ENCODE measurements at places on chromosomes 16 and 17.

DNA sequence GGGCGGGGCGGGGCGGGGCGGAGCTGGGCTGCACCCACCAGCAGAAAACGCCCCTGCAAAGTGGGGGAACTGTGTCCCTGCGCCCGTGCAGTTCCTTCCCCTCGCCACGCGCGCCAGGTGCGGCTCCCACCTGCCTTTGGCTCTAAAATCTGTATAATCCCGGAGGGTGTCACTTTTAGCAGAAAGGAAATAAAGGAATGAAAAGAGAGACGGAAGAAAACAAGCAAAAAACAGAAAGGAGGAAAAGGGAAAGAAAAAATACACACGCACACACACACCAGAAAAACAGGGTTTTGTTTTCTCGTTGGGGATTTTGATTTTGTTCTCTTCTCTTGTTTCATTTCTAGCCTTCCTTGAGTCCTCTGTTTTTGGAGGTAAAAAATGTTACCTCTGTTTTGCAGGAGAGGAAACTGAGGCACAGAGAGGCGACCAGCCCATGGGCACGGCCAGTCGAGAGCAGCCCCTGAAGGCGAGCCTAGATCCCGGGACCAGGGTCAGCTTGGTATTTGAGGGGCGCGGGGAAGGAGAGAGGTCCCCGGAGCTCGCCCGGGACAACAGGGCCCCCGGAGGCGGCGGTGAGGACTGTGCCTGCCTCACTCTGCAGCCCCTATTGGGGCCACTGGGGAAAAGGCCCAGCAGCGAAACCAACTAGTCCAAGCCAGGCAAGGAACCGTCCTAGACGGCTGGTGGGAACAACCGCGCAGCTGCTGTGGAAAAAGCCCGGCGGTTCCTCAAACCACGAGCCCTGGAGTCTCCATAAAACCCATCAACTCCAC is 594 bp upstream of the CARHSP1 start:
- peaks cover 36% of the 10 kb centered on the region for H3K4me1 ChIP-seq
- peak overlapping the region; percentile 96 for H3K27ac ChIP-seq
- DNase-seq = no peak
- H3K36me3 ChIP-seq = no peaks in the 10 kb centered on the region

DNA sequence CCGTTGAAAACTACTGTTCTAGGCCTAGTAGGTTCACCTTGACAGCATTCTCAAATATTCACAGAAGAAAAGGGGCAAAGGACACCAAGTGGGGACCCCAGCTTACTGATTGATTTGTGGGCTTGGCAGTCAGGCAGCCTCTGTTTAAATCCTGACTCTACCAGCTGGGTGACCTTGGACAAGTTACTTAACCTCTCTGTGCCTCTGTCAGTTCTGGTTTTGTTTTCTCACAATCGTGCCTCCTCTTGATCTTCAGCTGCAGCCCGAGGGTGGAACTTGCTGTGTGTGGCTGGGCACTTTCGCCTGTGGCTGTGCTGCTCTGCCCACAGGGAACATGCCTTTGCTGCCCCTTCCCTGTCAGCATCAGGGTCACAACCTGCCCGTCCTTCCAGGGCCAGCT is 17.8 kb downstream of the RAP1GAP2 start:
- DNase-seq = no peak
- H3K27me3 ChIP-seq = no peaks in the 10 kb centered on the region
- no peaks in the 10 kb centered on the region for H3K36me3 ChIP-seq
- H3K4me1 ChIP-seq = peaks cover 5% of the 10 kb centered on the region
- no peak overlapping the region for H3K4me3 ChIP-seq

DNA sequence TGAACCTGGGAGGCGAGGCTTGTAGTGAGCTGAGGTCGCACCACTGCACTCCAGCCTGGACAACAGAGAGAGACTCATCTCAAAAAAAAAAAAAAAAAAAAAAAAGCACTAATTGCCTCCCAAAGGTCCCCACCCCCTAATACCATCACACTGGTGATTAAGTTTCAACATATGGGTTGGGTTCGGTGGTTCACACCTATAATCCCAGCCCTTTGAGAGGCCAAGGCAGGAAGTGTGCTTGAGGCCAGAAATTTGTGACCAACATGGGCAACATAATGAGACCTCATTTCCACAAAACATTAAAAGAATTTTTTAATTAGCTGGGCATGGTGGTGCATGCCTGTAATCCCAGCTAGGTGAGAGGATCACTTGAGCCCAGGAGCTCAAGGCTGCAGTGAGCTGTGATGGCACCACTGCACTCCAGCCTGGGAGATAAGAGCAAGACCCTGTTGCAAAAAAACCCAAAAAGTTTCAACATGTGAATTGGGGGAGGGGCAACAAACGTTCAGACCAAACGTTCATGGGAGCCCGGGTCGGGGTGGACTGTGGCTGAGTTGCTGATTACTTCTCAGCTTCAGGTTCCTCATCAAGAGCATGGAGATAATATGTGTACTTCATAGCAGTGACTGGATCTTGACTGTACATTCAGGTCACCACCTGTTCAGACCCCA is 62.1 kb upstream of the NOL11 start:
- H3K27me3 ChIP-seq = no peaks in the 10 kb centered on the region
- no peaks in the 10 kb centered on the region for H3K36me3 ChIP-seq

GRCh38 chr17:55931446-55931845 is 180.6 kb downstream of the PCTP start:
- H3K4me1 ChIP-seq = no peaks in the 10 kb centered on the region
- no peak for DNase-seq
- H3K27me3 ChIP-seq = peaks cover 11% of the 10 kb centered on the region

DNA sequence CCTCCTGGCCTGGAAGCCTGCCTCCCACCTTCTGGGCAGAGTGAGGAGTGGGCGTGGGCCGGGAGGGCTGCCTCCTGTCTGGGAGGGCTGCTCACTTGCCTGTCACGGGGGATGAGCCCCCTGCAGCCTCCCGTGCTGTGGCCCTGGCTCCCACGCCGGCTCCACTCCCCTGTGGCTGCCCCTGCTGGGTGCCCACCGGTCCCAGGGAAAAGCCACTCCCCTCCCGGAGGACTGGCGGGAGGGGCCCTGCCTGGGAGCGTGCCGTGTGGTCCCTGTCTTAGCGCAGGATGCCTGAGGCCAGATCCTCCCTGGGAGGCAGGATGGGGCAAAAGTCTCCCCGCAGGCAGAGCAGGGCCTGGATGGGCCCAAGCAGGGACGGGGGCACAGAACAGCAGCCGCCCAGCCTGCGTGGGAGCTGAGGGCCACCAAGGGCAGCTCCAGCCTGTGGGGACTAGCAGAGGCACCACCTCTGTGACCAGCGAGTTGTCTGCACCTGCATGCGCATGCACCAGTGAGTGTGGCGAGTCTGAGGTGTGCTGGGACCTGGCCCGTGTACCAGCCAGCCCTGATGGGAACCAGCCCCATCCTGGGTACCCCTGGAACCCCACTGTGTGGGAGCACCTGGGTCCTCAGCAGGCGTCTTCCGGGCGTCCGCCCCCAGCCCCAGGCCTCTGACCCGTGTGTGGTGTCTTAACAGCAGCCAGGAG is 339.9 kb downstream of the SEC14L1 start:
- no peak overlapping the region for H3K27ac ChIP-seq
- no peak overlapping the region for H3K4me3 ChIP-seq
- H3K36me3 ChIP-seq = peaks cover 8% of the 10 kb centered on the region

DNA sequence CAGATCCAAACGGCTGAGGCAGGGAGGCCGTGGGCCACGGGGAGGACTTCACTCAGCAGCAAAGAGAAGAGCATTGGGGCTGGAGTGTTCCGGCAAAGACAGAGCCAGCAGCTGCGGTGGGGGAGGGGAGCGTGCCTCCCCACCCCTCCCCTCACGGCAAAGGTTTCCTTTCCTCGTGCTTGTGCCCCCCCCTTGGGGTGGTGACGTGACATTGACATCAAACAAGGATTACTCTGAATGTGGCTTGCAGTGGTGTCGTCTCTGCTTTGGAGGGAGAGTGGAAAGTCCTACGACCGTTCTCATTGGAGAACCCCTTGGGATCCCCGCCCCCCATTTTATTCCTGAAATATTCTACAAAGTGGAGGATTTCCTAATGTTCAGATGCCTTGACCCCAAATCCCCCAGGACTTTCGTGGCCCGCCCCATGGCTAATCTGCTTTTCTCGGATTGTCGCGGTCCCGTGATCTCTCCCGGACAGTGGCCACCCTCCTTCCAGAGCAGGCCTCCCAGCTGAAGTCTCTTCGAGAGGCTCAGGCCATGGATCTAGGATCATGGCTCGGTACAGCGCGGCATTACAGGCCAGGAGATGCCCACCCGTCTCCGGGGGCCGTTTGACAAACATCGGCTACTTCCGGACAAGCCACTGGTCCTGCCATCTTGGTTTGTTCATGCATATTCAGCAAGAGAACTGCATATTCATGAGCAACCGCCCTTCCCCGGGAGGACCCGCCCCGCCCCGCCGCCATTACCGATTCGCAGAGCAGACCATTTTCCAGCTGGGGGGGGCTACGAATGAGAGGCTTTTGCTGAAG is 705 bp upstream of the POLR2A start:
- H3K4me3 ChIP-seq = peak overlapping the region; percentile 98
- peaks cover 10% of the 10 kb centered on the region for H3K36me3 ChIP-seq
- peak; percentile 87 for DNase-seq
- H3K27ac ChIP-seq = peak overlapping the region; percentile 100
- peaks cover 51% of the 10 kb centered on the region for H3K4me1 ChIP-seq

DNA sequence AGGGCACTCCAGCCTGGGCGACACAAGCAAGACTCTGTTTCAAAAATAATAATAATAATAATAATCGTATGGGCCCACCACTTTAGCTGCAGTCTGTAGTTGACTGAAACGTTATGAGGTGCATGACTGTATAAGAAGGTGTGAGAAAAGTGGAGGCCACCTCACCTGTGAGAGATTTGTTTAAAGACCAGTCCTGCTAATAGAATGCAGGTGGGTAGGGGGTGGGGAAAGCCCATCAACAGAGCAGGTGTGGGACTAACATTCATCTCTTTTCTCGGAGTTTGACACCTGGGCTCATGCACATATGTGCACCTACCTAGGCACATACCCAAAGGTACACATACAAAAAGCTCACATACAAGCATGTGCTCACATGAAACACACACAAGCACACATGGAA is 68.0 kb upstream of the TOB1 start:
- H3K27me3 ChIP-seq = no peaks in the 10 kb centered on the region
- H3K27ac ChIP-seq = no peak overlapping the region

DNA sequence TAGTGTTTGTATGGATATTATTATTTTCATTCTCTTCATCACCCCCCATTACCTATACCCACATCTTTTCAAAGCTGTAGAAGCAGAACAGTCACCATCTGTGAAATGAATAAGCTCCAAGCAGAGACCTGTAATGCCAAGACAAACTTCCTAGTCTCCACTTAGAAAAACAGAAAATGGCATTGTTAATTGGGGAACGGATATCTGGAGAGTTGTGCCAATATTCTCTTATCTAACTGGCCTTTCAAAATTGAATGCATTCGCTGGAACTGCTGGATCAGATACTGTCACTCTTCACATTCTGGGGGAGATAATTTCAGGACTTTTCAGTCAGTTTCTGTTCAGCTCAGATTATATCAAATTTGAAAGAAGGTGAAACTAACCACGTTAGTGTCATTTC is 464.4 kb upstream of the GOT2 start:
- H3K4me1 ChIP-seq = no peaks in the 10 kb centered on the region
- no peaks in the 10 kb centered on the region for H3K36me3 ChIP-seq
- no peak overlapping the region for H3K27ac ChIP-seq
- DNase-seq = no peak
- H3K27me3 ChIP-seq = no peaks in the 10 kb centered on the region

GRCh38 chr17:38656959-38657823 is 17.6 kb downstream of the EPOP start:
- peaks cover 20% of the 10 kb centered on the region for H3K27me3 ChIP-seq
- no peak for DNase-seq
- H3K4me3 ChIP-seq = no peak overlapping the region
- peaks cover 21% of the 10 kb centered on the region for H3K4me1 ChIP-seq
- no peaks in the 10 kb centered on the region for H3K36me3 ChIP-seq
- peak overlapping the region; percentile 63 for H3K27ac ChIP-seq

DNA sequence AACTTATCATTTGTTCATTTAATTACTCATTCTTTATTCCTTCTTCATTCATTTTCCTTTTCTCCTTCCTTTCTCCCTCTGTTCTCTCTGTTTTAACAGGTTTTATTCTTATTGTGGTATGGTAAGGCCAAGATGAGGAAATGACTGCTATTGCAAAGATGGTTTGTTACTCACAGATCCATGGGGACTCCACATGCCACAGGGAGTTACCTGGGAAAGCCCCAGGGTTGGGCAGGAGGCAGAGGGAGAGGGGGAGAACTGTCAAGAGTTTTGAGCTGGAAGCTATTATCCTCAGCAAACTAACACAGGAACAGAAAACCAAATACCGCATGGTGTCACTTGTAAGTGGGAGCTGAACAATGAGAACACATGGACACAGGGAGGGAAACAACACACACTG is 453.3 kb downstream of the WWOX start:
- peaks cover 8% of the 10 kb centered on the region for H3K27me3 ChIP-seq
- H3K4me3 ChIP-seq = no peak overlapping the region
- peaks cover 11% of the 10 kb centered on the region for H3K4me1 ChIP-seq
- H3K27ac ChIP-seq = no peak overlapping the region
- H3K36me3 ChIP-seq = no peaks in the 10 kb centered on the region

DNA sequence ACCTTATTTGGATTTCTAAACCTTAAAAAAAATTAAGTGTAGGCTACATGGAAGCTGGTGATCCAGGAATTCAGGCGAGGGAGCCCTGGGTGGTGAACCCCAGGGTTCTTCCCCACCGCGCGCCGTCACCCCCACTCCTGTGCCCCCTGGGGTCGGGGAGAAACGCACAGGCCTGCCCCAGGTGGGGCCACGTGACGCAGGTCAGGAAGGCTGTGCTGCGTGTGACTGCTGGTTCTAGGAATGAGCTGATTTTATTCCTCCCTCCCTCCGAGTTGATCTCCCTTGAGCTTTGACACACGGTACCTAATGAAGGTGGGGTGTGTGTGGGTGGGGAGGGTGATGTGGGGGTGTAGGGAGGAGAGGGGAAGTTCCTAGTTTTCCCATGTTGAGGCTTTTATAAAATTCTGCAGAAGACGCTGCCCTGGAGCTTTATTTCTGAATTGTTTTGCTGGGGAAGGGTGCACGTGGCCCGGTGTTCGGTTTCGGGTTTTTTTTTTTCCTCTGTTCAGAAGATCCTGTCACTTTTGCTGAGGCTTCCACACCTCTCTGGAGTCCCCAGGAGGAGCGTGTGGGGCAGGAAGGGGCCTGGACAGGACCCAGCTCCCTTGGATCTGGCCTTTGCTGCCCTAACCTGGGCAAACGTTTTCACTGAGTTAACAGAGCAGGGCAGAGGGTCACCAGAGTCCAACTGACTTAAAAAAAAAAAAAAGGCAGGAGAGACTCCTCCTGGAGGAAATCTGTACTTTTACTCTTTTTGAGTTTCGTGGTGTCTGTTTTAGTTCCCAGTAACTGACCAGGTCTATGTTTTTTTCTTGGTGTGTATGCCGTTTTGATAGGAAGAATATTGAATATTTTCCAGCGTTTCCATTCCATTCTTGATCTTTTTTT is 55.8 kb upstream of the GSE1 start:
- H3K4me1 ChIP-seq = peaks cover 45% of the 10 kb centered on the region
- peak overlapping the region; percentile 89 for H3K4me3 ChIP-seq
- H3K27me3 ChIP-seq = no peaks in the 10 kb centered on the region

DNA sequence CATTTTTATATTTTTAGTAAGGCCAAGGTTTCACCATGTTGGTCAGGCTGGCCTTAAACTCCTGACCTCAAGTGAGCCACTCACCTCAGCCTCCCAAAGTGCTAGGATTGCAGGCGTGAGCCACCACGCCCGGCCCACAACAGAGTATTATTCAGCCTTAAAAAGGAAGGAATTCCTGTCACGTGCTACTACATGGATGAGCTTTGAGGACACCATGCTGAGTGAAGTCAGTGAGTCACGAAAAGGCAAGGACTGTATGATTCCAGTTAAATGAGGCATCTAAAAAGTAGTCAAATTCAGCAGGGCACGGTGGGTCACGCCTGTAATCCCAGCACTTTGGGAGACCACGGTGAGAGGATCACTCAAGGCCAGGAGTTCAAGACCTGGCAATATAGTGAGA is 9.7 kb downstream of the CSF3 start:
- no peak overlapping the region for H3K27ac ChIP-seq
- H3K4me3 ChIP-seq = no peak overlapping the region
- H3K36me3 ChIP-seq = peaks cover 15% of the 10 kb centered on the region
- H3K27me3 ChIP-seq = no peaks in the 10 kb centered on the region
